ENCODE measurements at places on chromosomes 5 and 9.

GRCh38 chr5:59783264-59783663 lies 110.3 kb downstream of the PDE4D start:
- DNase-seq, result no peak

DNA sequence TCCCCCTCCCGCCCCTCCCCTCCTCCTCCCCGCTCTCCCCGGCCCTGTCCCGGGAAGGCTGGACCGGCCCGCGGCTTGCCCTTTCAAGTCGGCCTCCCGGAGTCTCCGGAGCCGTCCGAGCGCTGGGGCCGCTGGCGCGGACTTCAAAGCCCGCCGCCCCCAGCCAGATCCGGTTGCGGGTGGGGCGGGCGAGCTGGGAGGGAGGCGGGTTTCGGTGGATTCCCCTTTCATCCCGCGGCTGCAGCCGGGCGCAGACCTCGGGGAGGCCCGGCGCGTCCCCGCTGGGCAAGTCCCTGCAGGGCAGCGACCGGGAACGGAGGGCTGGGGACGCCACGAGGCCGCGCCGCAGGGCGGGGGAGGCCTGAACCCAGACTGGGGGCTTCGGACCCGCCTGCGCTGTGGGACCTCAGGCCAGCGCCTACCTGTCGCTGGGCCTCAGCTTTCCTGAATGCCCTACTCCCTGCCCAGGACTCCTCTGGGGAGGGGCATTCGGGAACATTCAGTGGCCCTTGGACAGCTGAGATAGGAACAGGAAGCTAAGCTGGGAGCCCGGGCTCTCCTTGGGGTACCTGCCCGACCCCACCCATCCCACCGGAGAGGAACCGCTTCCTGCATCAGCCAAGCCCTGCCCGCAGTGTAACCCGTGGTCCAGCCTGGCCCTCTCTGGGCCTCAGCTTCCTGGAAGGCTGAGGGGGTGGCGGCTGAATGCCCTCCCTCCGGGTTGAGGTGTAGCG lies 23.4 kb downstream of the C9orf50 start:
- no peak for DNase-seq

GRCh38 chr5:150750469-150750868 lies 8.3 kb downstream of the DCTN4 start:
- DNase-seq, result no peak

DNA sequence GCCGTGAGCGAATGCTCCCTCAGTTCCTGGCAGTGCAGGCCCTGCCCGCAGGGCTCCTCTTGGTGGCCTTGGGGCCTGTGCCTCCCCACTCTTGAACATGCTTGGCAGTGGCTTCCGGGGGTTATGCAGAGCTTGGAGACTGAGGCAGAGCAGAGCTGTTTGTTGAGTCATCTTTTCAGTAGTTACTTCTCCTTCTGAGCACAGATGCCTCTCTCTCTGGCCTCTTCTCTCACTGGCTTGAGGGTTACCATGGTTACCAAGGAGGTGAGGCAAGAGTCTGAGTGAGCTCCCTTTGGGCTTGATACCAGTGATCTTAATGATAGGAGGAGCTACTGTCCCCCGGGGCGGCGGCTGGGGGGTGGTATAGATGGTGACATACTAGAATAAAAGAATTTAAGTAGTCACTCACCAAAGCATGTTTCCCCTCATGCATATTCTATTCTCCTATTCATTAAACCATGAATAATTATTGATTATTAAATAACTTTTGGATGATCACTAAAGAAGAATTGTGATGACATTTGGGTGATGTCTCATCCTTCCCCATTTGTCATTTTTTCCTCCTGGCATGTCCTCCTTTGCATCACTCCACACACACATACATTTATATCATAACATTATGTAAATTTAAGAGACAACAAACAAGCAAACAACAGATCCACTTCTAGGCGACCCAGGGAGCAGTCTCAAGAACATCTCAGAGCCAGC lies 111.1 kb downstream of the ARHGAP26 start:
- no peak for DNase-seq

- no peak for DNase-seq
Observed at GRCh38 chr9:127923046-127923445, 6.2 kb upstream of the ST6GALNAC4 start.

- no peak for DNase-seq
Observed at GRCh38 chr9:90956026-90956810, 154.6 kb downstream of the SYK start.

GRCh38 chr5:150214289-150214688 lies 24.4 kb downstream of the SLC6A7 start:
- DNase-seq, result no peak
